ENCODE measurements at places on chromosomes 2 and 18.

- DNase-seq, result no peak
These were observed 22.0 kb upstream of the GMPPA start for GRCh38 chr2:219476652-219477151.

DNA sequence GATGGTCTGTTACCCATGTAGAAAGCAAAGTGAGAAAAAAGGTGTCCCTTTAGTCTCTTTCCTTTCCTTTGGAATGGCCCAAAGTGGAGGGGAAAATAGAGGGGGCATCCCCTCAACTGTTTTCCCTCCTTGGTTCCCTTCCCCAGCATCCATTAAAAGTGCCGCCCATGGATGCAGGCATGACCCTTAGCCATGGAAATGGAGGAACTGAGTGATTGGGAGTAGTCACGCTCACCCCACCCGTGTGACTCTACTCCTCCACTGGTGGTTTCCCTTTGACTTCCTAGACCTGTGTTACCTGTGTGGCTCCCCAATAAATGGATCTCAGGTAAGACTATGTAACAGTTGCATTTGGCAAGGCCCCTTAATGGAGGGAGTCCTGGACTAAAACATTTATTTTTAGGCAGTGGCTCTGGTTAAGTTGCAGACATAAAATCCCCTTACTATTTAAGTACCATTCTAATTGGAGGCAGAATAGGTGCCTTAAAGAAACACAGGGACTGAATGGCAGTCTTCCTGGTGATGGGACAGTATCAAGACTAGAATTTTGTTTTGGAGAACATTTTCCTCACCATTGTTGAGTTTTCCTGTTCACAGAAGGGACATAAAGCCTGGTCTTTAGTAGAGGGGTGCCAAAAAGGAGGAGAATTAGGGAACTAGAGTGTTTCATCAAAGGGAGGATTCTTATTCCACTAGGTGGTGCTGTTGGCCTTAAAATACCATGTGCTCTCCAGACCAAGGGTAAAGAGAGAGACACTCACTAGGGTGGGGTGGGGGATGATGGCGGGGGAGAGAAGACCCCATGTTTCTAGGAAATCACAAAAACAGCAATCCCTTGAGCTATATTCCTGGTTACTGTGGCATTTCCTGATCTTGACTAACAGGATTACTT lies 25.7 kb upstream of the PLA2R1 start:
- no peak for DNase-seq

- DNase-seq, result no peak
These were observed 246.0 kb downstream of the TSN start for GRCh38 chr2:122001441-122001874.

DNA sequence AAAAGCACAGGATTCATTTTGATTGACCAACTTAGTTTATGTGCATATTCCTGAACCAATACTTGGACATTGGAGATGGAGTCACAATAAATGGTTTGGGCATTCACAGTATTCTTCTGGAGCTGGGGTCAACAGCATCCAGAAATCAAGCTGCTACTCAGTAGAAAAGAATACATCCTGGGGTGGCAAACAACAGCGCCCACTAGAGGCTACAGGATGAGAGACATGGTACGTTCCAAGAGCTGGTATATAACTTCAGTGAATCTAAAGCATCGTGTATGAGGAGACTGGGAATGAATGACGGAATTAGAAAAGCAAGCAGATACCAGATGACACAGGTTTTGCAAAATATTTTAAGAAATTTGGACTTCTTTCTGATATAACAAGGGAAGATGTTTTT lies 142.9 kb upstream of the FIGN start:
- DNase-seq, result no peak
